ENCODE measurements at places on chromosomes 5 and 9.

DNA sequence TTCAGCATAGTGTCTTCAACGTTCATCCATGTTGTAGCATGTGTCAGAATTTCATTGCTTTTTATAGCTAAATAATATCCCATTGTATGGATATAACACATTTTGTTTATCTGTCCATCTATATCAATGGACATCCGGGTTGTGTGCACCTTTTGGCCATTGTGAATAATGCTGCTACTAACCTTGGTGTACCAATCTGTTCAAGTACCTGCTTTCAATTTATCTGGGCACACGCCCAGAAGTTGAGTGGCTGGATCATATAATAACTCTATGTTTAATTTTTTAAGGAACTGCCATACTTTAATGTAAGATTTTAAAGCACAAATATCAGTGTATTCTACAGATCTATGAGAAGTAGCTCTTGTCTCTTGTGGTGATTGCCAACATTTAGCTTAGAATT is 43.5 kb downstream of the SCAI start:
- DNase-seq, result no peak

DNA sequence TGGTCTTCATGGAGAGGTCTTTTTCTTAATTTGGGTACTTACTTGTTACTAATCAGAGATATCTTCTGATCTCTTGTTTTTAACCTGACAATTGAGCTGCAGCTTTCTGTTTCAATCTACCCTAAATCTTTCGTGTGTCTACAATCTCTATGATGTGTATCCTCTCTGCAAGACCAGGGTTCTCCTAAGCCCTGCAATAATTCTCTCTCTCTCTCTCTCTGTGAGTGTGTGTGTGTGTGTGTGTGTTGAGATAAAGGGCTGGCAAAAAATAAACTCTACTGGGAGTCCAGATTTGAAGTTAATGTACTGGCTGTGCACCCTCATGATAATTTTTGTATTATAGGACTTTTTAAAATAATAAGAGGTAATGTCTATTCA is 57.8 kb upstream of the FBXL7 start:
- no peak for DNase-seq

GRCh38 chr5:123283031-123283430 is 140.2 kb downstream of the CEP120 start:
- no peak for DNase-seq

DNA sequence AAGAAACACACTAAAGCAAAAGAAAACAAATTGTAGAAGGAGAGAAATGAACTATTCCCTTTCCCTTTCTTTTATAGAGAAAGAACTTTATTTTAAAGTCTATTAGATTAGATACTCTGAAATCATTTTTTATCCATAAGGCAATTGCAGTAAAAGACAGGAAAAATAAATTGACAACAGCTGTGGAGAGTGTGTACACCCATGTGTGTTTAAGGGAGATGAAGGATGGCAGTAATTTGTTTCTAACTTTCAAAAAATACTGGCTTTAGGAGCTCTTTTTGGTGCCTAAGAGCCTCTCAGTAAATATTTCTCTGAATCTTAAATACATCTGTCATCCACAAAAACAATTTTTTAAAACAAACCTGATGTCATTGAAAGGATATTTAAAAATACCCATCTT is 18.3 kb upstream of the ARL14EPL start:
- no peak for DNase-seq

- DNase-seq, result peak; percentile 40
Observed at GRCh38 chr9:83708515-83709158, 879 bp upstream of the UBQLN1 start.

DNA sequence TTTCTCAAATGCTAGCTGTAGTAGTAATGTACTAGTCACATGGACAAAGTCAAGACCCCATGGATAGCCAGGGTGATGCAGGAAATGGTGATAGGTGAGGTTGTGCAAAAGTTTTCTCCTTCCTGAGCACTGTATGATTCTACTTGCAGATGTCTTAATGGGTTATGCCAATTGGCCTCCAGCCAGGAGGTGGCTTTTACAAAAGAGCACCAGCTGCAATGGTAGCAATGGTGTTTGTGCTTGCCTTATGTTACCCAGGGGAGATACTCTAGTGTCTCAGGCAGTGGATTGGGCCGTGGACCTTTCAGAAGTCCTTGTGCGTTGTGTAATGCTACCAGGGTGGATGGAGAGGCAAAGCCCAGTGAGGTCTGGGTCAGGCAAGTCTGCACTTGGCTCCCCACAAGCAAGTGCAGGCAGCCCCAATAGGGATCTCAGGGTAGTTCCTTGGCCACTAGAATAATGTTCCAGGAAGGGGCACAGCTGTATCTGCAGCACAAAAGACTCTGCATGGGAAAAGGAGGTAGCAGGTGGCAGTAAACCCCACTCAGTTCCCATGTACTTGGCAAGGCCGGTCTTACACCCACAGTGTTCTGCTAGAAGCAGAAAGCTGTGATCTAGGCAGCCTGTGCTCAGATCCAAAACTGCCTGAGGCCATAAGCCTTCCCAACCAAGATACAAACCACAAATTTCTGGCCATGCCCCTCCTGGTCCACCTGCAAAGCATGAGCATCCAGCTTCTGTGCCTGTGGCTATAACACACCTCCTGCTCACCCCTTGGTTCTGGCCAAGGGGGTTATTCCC is 46.4 kb upstream of the EDIL3 start:
- no peak for DNase-seq

DNA sequence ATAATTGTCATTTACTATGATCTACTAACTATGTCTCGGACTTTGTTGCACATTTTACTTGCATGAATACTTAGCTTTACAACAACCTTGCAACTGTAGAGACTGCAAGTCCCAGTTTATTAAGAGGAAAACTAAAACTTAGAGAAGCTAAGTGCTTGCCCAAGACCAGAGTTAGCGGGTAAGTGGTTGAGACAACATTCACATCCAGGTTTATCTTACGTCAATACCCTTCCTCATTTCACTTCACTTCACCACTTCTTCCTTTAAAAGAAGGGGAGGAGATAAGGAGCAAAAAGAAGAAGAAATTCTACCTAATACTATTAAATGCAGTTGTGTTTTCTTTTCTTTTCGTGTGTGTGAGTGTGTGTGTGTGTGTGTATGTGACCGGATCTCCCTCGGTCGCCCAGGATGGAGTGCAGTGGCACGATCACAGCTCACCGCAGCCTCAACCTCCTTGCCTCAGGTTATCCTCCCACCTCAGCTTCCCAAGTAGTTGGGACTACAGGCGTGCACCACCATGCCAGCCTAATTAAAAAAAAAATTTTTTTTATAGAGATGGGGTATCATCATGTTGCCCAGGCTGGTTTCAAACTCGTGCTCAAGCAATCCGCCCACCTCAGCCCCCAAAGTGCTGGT is 37.4 kb downstream of the MEGF9 start:
- DNase-seq, result no peak

DNA sequence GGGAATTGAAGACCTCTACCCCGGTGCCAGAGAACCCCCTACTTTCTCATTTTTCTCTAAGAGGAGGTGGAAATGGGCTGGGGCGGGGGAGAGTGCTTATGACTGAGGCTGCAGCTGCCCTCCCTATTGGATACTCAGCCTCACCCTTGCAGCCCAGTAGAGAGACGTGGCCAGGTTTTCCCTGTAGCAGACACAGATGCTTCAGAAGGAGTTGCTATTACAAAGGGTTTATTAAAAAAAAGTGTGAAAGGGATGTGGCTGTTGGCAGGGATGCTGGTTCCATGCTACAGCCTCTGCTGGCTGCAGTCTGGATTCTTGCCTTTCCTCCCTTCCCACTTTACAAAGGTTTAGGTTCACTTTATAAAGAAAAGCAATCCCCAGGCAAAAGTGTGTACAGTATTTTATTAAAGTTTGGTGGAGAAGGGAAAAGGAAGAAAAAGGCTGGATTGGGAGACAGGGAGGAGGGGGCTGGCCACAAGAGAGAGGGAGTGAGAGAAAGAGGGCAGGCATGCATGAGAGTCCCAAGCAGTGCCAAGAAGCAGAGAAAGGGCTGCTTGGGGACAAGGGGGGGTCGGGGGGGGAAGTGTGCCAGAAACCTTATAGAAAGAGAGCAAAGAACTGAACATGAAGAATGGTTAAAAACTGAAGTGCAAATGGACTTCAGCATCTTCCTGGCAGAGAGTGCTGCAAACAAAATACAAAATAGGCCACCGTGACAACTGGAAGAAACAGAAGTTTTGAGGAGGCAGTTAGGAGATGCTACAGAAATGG is 29.5 kb upstream of the NFIB start:
- DNase-seq, result no peak

- no peak for DNase-seq
Observed at GRCh38 chr9:81851340-81851739, 76.9 kb upstream of the SPATA31D4 start.

GRCh38 chr5:124949862-124950261 is 203.4 kb upstream of the ZNF608 start:
- no peak for DNase-seq

GRCh38 chr9:113935677-113936380 is 59.7 kb downstream of the ZNF618 start:
- no peak for DNase-seq

GRCh38 chr9:129988607-129989361 is 54.2 kb downstream of the FNBP1 start:
- no peak for DNase-seq

- DNase-seq, result no peak
Observed at GRCh38 chr9:92524881-92525280, 10.9 kb downstream of the ECM2 start.

GRCh38 chr9:133904346-133905090 is 87.6 kb downstream of the VAV2 start:
- no peak for DNase-seq

GRCh38 chr5:61486476-61486875 is 154.4 kb downstream of the ZSWIM6 start:
- DNase-seq, result no peak

DNA sequence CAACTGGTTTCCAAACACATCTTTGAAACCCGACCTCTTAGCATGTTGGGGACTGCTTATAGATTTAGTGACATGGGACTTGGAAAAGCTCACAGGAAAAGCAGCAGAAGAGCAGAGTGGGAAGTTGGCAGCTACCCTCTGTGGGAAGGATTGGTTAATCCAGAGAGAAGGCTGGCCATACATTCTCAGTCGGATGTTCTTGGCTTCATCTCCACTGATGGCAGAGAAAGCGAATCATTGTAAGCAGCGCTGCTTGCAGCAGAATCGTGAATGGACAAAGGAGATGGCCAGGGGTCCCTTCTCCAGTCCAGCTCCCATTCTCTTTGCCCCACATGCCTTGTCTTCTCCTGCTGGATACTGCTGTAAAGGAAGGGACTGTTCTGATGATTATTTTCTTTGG is 62.7 kb downstream of the MEGF10 start:
- DNase-seq, result no peak

DNA sequence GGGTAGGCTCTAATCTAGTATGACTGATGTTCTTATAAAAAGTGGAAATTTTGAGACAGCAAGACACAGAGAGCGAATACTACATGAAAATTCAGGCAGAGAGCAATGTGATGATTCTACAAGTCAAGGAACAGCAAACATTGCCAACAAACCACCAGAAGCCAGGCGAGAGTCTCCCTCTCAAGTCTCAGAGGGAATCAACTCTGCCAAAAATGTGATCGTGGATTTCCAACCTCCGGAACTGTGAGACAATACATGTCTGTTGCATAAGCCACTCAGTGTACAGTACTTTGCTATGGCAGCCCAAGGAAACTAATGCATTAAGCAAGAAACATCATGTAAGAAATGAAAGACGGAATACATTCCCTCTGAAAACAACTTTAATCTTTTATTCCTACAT is 52.1 kb upstream of the CCNG1 start:
- DNase-seq, result no peak

GRCh38 chr5:5025774-5026408 is 114.2 kb upstream of the ADAMTS16 start:
- DNase-seq, result no peak

GRCh38 chr5:103217101-103217500 is 41.5 kb upstream of the MACIR start:
- DNase-seq, result no peak

- DNase-seq, result no peak
Observed at GRCh38 chr5:157671592-157672330, 428 bp downstream of the C5orf52 start.

DNA sequence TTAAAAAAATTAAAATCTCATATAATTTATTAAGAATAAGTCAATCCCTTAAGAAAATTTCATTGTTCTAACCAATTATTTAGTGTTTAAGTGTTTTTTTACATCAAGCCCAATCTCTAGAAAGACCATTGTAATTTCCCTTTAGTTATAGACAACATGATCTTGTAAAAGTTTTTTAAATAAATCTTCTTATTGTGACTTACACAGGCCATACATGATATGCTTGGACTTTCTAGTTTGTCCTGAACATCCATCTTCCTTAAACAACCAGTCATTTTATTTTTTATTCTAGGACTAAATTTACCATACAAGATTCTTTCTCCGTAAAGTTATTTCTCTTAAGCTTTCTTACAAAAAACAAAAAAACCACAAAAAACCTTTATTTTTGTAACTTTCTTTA is 126.5 kb upstream of the MAST4 start:
- no peak for DNase-seq

DNA sequence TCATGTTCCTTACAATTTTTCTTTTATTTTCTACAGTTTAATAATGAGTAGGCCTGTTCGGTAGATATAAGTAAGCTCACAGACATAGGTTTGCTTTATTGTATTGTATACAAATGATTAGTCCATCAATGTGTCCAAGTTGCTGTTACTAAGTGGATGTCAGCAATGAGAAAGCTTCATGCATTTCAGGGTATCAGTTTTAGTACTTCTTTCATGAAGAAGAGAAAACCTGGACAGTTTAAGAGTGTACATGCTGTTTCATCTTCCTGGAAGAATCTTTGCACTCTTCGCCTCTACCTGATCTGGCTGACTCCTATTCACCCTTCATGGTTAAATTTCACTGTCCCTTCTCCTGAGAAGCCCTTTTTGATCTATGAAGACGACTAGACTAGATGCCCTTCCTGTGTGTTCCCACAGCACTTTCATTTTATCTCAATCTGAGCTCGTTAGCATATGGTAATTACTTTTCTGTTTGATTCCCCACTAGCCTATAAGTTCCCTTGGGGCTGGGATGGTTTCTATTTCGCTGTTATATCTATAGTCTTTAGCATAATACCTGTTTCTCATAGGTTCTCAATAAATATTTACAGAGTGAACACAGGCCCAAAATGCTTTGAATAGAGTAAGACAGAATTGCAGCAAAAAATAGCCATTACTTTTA is 70.7 kb downstream of the CETN3 start:
- no peak for DNase-seq

DNA sequence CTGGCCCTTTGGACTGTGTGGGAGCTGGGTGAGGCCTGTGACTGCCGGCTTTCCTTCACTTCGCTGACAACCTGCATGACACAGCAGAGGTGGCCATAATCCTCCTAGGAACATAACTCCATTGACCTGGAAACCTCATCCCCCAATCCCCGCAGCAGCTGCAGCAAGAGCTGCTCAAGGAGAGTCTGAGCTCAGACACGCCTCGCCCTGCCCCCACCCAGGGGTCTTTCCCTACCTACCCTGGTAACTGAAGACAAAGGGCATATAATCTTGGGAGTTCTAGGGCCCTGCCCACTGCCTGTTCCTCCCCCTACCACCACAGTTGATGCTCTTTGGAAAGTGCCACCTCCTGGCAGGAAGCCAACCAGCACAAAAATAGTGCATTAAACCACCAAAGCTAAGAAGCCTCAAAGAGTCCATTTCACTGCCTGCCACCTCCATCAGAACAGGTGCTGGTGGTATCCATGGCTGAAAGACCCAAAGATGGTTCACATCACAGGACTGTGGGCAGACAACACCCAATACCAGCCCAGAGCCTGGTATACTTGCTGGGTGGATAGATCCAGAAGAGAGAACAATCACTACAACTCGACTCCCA is 18.4 kb downstream of the TRIM36 start:
- no peak for DNase-seq

Measured in endothelial cell (in vitro differentiated cells).